ENCODE measurements at places on chromosomes 1 and 21.
A peak's percentile ranks its signal among the peaks of the same experiment; 100 is the strongest.

GRCh38 chr1:111285879-111286278 is 4.8 kb upstream of the CHIA start:
- no peak for DNase-seq

DNA sequence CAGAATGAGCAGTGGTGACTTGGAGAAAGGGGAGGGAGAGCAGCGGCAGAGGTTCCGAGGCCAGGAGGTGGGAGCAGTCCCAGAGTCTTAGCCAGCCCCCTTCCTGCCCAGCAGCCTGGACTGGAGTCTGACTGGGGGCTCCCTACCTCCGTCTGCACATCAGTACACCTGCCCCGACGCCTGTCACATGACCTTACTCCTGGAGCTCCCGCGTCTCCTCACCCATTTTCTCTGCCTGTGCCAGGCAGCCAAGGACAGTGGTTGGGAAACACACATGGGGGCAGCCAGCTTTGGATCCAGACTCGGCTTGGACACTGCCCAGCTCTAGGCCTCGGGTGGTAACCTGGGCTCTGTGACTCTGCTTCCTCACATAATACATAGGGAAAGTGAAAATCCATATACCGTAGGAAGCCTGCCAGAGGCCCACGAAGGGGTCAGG is 16.9 kb downstream of the ACTRT2 start:
- DNase-seq, result no peak

DNA sequence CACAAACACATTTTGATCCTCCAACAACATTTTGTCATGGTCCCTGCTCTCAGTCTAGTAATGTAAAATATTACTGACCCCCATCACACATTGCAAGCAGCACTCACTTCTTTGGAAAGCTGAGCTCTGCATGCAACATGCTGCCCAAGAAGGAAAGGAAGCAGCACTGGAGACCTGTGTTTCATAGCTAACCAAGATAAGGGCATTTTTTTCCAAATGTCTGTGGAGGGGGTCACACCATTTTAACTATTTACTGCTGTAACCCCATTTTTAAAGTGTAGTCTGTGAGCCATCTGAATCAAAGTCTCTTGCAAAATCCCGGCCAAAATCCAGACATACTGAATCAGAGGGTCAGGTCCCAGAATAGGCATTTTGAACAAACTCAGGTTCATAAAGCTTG is 4.5 kb upstream of the RASSF5 start:
- DNase-seq, result no peak

DNA sequence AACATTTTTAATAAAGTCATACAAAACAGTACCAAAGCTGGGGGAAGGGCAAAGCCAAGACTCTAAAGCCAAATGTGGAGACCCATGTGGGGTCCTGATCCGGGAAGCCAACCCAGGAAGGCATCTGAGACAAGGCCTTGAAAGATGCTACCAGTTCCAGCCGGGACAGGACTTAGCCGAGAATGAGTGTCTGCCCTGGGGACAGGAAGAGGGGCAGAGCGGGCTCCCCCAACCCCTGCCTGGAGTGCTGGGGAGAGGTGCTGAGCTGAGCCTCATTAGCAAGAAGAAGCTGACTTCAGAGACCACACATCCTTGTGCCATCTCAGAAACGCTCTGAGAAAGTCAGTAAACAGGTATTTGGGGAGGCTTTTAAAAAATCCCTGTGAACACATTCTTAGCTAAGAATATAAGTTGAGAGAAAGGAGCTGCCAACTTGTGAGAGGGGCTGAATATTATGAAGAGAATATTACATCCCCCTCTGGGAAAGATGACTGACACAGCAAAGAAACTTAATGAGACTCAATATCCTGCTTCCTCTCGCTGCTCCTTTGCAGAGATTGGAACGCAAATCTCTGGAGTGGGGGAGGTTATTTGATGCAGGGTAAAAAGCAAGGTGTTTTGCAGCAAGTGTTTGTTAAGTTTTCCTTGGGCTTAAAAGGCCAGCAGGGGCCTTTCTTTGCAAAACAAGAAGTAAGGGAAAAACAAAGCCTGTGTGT is 103.3 kb upstream of the KCND3 start:
- no peak for DNase-seq

DNA sequence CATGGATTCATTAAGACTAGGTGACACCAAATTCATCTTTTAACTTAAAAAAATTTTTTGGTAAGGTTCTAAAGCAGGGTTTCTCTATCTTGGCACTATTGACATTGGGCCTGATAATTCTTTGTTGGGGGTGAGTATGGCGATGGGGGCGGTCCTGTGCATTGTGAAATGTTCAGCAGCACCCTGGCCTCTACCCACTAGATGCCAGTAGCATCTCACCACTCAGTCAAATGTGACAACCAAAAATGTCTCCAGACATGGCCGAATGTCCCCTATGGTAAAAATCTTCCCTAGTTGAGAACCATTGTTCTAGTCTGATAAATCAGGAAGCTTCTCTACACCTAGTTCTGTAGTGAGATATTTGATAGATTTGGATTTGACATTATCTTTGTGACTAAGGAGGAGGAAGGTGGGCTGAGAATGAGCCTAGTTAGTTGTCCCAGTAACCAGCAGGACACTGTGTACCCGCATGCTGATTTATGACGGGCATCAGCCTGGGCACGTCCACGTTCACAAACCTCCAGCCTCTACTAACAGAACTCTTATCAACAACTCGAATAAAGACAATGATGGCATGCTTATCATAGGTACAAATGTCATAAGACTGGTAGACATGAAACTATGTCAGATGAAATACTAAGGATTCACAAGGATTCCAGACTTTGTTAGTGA is 104.6 kb downstream of the KCND3 start:
- no peak for DNase-seq

DNA sequence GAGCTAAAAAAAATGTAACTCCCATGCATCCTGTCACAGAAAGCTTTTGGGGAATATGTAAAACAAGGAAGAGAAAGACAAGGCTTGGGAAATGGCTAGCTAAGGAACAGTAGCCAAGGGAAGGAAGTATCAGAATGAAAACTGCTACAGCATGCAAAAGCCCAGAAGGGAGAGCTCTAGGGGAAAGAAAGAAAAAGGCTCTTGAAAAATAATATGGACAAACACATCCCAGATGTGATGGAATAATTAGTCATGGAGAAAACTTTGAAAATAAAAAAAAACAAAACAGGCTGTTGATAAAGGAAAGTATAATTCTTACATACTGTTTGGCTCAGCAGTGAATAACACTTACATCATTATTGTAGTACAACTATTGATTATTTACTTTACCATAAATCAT is 47.9 kb upstream of the VCAM1 start:
- DNase-seq, result no peak

GRCh38 chr1:52296345-52296744 is 69.7 kb downstream of the CC2D1B start:
- DNase-seq, result peak; percentile 10

- no peak for DNase-seq
These were observed 40.2 kb downstream of the PRSS38 start for GRCh38 chr1:227855687-227856086.

- no peak for DNase-seq
These were observed 2.7 kb downstream of the LRRC71 start for GRCh38 chr1:156922986-156923669.
